ENCODE measurements at places on chromosomes 1 and 21. TPM values are rescaled to one million over a fixed set of nuclear protein-coding genes. Genes with fewer than 3 reads are reported as not detected.

LPAR3 gene
- 19.5 TPM for total RNA-seq

CELA3B gene
- total RNA-seq = 4,673 TPM

EPHA8 gene
- 1.0 TPM for total RNA-seq

DNA sequence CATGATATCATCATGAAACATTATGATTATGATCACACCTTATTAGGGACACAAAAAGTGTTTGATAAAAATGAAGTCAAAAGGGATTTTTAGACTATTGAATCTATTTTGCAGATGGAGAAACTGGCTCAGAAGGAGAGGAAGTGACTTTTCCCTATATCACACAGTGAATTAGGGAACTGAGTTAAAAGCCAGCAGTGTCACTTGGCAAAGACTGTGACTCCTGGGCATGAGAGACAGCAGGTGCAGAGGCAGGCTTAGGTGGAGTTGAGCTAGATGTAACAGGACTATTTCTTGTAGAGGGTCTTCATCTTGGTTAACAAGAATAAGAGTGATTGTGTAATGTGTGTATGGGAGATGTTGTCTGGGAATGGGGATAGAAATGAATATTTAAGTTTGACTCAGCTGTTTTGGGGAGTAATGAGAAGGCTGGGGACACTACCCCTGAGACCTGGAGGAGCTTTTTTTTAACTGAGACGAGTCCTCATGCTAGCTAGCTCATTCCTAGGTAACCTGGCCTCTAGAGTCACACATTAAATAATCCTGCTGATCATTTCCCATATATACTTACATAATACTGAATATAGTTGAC, 1.0 kb upstream of the CD84 start:
- no peak overlapping the region for H3K4me3 ChIP-seq
- H3K4me1 ChIP-seq = no peaks in the 10 kb centered on the region
- H3K27me3 ChIP-seq = no peaks in the 10 kb centered on the region
- H3K27ac ChIP-seq = no peak overlapping the region
- DNase-seq = no peak

GRCh38 chr1:5755552-5756125, 236.6 kb downstream of the NPHP4 start:
- no peaks in the 10 kb centered on the region for H3K4me1 ChIP-seq
- H3K4me3 ChIP-seq = no peak overlapping the region

GRCh38 chr1:170768929-170769328, 105.0 kb downstream of the PRRX1 start:
- H3K4me3 ChIP-seq = no peak overlapping the region
- H3K27me3 ChIP-seq = no peaks in the 10 kb centered on the region
- no peak overlapping the region for H3K27ac ChIP-seq
- no peaks in the 10 kb centered on the region for H3K36me3 ChIP-seq
- no peaks in the 10 kb centered on the region for H3K4me1 ChIP-seq

All from pancreas (tissue), 10 donors.